ENCODE measurements at places on chromosomes 2 and 18.

DNA sequence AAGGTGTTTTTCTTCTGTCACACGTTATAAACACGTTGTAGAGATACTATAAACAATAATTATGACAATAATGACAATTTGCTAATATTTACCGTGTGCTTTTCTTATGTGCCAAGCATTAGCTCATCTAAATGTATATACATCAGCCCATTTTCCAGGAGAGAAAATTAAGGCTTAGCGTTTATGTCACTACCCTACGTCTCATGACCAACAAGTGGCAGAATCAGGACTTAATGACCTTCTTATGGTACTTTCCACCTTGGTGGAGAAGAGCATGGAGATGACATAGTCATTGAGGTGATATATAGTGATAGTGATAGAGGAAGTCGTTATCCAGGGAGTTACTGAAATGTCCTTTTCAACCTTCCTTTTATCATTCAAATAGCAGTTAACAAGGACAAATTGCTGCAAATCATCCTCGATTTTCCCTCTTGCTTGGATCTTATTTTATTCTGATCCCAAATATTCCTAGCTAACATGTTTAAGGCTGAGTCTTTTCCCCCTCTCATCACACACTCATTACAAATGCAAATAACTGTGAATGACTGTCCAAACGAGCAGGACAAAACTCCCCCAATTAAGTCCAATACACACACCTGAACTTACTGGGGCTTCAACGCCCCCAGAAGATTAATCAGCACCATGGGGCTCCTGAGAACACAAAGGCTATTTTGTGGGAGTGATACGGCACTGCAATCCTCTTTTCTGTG is 27.3 kb downstream of the SPRED2 start:
- DNase-seq = no peak

GRCh38 chr18:52426041-52426440 is 86.0 kb downstream of the DCC start:
- no peak for DNase-seq

DNA sequence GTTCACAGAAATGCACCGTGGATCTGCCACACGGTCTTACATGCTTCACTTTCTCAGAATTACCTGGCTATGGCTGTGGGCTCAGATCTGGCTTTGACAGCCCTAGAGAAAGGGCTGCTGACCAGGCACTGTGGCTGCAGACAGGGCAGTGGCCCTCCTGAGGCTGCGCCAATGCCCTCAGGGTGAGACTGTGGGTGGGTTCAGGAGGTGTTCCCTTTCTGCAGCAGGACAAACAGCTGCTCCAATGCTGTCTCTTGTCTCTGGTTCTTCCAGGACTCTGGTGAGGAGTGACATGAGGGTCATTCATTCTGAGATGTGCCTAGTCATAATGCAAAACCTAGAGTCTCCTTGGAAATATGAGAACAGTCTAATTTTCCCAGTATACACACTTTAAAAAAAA is 90.5 kb upstream of the SMIM21 start:
- DNase-seq = peak; percentile 48

DNA sequence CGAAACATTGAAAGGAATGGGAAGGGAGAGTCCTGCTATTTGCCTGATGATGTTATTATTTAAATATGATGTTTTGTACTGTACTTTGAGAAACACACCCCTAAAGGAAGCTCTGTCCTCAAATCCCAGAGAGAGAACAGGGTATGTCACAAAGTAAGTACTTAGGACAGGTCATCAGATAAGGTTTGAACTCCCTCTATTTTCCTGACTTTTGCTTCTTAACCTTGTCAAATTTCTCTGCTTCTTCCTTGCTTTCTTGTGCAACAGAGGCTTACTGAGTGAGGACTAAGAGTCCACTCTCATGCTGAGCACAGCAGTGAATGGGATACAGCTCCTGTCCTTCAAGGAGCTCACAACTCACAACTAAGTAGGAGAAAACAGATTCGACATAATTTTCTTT is 3.7 kb downstream of the DGUOK start:
- no peak for DNase-seq

GRCh38 chr2:125398738-125399524 is 1257.0 kb upstream of the GYPC start:
- DNase-seq = no peak

DNA sequence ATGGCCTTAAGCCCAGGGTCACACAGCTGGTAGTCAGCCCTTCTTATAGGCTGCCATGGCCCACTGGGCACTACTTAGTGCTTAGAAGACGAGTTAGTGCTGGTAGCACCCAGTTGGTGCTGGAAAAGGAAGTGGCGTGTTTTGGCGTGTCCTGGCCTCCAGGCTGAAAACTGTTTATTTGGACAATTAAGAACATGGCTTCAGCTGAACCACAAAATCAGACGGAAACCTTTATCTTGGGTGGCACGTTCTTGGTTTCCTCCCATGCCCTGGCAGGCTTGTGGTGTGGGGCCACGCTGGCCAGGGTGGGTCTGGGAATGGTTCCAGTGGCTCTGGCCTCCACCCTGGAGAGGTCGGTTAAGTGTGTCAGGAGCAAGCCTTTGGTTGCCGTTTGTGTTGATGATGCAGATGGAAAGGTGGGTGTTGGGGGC is 141.5 kb upstream of the HAAO start:
- peak; percentile 42 for DNase-seq

GRCh38 chr2:229342376-229342775 is 71.3 kb upstream of the PID1 start:
- peak; percentile 50 for DNase-seq

GRCh38 chr18:75207310-75208154 is 1.4 kb downstream of the PTGR3 start:
- DNase-seq = peak; percentile 36

- DNase-seq = peak; percentile 63
Observed at GRCh38 chr2:229715895-229716507, 1.6 kb upstream of the DNER start.

DNA sequence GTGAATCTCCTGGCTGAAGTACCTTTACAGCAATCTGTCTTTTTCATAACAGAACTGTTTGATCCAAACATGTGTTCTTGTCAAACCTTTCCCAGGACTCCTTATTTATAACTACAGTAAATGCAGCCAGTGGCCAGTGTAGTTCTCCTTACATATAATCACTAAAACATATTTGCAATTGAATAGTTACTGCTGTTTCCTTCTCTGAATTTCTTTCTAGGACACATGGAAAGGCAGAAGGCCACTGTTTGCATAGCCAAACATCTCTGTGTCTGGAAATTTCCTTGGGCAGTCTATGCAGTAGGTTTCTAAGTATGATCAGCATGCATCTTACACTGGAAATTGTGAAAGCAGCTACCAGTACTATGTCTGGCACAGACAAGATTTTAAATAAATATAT is 57.4 kb upstream of the COL3A1 start:
- DNase-seq = no peak

- DNase-seq = no peak
Observed at GRCh38 chr2:16194931-16195680, 254.8 kb downstream of the MYCN start.

- DNase-seq = no peak
Observed at GRCh38 chr2:81195017-81195773, 890.6 kb upstream of the LRRTM1 start.

- peak; percentile 80 for DNase-seq
Observed at GRCh38 chr2:65430603-65431420, 1.6 kb downstream of the SPRED2 start.

- no peak for DNase-seq
Observed at GRCh38 chr18:48613589-48614404, 75.0 kb downstream of the CTIF start.

- DNase-seq = no peak
Observed at GRCh38 chr2:238290715-238291549, 2.5 kb upstream of the PER2 start.

- peak; percentile 53 for DNase-seq
Observed at GRCh38 chr2:134335601-134336000, 81.7 kb downstream of the MGAT5 start.

DNA sequence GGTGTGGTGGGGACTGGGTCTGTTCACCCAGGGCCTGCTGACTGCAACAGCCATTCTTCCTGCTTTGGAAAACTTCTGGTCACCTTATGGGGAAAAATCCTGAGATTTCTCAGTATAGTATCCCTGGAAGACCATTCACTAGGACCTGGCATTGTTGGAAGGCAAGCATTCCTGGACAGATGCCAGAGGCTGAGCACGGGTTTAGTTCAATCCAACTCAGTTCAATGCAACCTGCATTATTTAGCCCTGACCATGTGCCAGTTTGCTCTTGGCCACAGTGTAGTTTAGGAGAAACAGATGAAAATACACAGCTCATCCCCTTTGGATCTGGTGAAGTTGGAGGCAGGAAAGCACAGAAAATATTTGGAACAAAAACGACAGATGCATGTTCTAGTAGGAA is 95.9 kb downstream of the LPIN1 start:
- peak; percentile 66 for DNase-seq

DNA sequence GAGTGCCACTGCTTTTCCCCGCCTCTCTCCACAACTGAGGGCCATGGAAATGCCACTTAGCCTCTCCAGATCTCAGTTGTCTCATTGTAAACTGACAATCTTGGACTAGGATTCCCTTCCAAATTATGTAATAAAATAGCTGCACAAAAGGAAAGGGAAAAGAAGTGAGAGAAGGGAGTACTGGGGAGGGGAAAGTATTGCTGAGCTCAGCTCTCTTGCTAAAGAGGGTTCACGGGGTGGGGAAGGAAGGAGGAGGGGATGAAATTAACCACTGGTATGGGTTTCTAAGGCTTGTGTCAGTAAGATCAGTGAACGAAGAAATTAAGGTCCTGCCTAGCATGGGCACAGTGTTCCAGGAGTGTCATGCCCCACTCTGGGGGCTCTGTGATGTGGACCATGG is 417.3 kb downstream of the TGIF1 start:
- DNase-seq = no peak
